ENCODE measurements at places on chromosomes 7 and 10.

GRCh38 chr7:33677556-33677955 lies 227.8 kb upstream of the BMPER start:
- DNase-seq, result peak; percentile 68

- peak; percentile 54 for DNase-seq
Measured at GRCh38 chr7:128743112-128743772, 4.1 kb downstream of the CALU start.

GRCh38 chr7:55085511-55086412 lies 66.9 kb downstream of the EGFR start:
- no peak for DNase-seq

GRCh38 chr10:129883029-129883428 lies 81.0 kb downstream of the EBF3 start:
- no peak for DNase-seq

- DNase-seq, result no peak
Measured at GRCh38 chr7:21076054-21076453, 289.4 kb upstream of the SP8 start.

DNA sequence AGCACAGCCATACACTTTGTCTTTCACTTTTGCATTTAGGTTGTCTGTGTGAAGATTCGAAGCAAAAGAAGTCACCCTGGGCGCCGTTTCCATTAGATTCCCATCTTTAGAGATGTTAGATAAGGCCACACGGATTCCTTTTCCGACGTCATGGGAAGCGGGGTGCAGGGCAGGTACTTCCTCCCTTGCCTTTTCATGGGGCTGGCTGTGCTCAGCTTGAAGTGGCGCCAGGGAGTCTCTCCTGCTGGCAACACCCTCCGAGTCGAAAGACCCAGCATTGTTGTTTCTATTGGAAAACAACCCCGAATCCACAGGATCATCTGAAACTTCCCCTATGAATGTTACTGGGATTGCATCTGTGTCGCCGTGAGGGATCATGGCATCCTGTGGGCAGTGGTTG lies 246.4 kb upstream of the GRB10 start:
- DNase-seq, result no peak

DNA sequence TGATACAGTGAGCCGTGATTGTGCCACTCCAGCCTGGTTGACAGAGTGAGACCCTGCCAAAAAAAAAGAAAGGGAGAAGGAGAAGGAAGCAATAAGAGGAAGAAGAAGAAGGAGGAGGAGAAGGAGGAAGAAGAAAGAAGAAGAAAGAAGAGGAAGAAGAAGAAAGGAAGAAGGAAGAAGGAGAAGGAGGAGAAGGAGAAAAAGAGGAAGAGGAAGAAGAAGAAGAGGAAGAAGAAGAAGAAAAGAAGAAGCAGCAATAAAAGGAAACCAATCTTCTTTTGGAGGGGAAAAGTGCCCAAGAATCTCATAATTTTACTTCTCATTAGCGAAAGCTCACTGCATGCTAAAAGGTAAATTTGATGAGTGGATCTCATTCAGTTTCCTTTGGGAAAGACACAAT lies 85.7 kb upstream of the GLCCI1 start:
- DNase-seq, result no peak

DNA sequence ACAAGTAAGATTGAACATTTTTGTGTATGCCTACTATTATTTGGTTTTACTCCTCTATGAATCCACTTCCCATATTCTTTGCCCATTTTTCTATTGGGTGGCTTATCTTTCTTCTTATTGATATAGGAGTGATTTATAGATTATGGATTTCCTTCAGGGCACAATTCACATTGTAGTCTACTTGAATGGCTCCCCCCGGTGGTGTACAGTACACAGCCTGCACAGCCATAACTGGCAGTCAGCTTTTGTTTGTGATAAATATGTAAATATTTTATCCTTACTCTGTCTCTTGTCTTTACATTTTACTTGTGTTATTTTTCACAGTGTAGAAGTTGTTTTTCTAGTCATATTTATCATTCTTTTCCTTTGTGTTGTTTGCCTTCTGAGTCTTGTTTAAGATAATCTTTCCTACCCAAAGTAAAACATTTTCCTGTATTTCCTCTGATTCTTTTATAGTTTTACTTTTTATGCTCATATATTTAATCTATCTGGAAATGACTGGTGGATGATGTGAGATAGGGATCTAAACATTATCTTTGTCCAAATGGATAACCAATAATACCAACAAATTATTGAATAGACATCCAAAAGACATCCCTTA lies 23.9 kb upstream of the CALD1 start:
- peak; percentile 66 for DNase-seq

- DNase-seq, result no peak
Measured at GRCh38 chr7:151673216-151673615, 153.5 kb upstream of the RHEB start.

DNA sequence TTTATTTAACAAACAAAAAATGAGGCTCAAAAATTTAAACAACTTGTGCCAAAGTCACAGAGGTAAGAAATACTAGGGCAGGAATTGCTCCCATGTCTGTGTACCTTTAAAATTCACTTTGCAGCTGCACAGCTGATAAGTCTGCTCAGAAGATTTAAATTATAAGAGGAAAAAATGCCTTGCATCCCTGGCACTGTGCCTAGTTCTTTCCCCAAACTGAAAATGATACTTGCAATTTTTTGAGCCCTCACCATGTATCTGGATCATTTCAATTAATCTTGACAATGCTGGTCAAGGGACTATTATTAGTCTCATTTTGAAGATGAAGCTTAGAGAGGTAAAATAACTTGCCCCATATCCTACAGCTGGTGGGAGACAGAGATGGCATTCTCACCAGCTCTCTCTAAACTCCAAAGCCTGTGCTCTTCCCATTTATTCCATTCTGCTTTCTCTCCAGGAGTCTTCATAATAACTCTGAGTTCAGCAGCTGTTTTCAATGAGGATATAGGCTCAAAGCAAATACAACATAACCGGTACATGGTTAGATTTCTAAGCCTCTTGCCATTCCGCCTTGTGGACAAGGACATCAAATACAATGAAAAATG lies 350.5 kb upstream of the LRRTM3 start:
- no peak for DNase-seq

- DNase-seq, result no peak
Measured at GRCh38 chr7:121420976-121421375, 24.9 kb upstream of the FAM3C start.

- peak; percentile 30 for DNase-seq
Measured at GRCh38 chr7:98872328-98872924, 2.6 kb upstream of the TMEM130 start.

GRCh38 chr10:93598157-93598556 lies 2.9 kb downstream of the RBP4 start:
- peak; percentile 26 for DNase-seq

- DNase-seq, result no peak
Measured at GRCh38 chr7:881441-882234, 5.3 kb downstream of the GET4 start.

DNA sequence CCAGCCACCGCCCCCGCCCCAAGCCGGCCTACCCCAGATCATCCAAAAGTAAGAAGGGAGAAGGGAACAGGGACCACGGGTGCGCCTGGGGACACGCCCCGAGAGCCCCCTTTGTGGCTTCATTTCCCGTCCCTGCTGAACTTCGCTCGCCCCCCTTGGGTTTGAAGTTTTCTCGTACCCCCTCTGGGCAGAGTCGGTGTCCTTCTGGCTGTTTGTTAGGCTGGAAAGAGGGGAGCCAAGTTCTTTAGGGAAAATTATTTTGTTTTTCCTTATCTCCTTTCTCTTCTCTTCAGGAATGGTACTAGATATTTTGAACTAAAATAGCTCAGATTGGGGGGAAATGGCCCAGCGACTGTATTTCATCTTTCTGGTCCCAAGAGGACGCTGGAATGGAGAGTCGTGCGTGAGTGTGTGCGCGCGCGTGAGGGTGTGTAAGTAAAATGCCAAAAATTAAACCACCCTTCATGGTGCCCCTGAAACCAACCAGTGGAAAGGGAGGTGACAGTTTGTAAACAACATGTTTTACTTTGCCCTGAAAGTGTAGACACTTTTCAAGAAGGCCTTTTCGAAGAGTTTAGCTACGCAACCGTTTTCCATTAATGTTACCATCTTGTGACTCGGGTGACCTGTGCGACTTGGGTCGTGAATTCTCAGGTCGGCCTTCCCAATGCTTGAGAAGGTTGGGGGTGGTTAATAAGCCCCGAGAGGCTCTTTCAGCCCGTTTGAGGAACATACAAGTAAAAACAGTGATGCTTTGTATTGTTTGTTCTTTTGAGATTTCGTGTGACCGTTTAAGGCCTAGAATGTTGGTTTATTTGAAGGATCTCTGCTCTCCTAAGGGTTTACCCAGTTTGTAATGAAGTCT lies 694 bp downstream of the RBM20 start:
- no peak for DNase-seq

DNA sequence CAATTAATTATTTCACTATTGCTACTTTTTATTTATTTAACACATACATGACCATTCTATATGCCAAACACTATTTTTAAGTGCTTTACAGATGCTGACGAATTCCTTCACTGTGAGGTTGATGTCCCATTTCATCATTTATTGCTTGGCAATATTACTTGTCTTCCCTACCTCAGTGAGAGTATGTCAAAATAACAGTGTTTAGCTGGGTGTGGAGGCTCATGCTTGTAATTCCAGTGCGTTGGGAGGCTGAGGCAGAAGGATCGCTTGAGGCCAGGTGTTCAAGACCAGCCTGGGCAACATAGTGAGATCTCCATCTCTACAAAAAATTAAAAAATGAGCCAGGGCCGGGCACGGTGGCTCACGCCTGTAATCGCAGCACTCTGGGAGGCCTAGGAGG lies 19.8 kb upstream of the MRC1 start:
- DNase-seq, result no peak

- DNase-seq, result peak; percentile 18
Measured at GRCh38 chr7:149071641-149072437, 18.7 kb downstream of the ZNF786 start.

DNA sequence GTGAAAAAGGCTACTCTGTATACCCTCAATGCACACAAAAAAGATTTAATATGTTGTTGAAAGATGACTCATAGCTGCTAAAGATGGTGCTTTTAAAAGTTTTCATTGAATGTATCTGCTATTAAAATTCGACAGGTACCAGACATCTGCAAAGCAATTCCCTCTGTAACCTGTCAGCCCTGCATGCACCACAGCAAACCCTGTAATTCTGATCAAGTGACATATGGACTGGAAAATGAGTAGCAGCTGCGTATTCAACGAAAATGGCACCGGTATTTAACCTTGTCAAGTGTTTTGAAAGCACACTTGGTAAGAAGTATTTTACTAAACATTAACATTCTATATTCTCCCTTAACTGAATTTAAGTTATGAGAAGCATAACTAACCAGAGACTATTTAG lies 58.2 kb upstream of the PTPRN2 start:
- DNase-seq, result no peak

DNA sequence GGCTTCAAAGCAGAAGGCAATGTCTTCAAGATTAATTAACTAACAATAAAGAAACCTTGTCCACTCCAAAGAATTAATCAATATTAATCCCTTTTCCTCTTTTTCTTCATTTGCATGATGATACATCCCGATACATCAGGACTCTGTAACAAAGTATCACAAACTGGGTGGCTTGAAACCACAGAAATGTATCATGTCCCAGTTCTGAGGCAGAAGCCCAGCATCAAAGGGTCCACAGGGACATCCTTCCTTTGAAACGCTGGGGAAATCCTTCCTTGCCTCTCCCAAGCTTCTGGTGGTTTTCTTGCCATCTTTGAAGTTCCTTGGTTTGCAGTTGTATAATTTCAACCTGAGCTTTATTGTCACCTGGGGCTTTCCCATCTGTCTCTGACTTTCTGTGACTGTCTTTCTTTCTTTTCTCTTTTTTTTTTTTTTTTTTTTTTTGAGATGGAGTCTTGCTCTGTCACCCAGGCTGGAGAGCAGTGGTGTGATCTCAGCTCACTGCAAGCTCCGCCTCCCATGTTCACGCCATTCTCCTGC lies 210.2 kb upstream of the ADARB2 start:
- DNase-seq, result no peak

GRCh38 chr7:132578050-132578370 lies 1.7 kb upstream of the PLXNA4 start:
- DNase-seq, result no peak

- DNase-seq, result no peak
Measured at GRCh38 chr7:30475580-30475979, 3.0 kb downstream of the NOD1 start.

DNA sequence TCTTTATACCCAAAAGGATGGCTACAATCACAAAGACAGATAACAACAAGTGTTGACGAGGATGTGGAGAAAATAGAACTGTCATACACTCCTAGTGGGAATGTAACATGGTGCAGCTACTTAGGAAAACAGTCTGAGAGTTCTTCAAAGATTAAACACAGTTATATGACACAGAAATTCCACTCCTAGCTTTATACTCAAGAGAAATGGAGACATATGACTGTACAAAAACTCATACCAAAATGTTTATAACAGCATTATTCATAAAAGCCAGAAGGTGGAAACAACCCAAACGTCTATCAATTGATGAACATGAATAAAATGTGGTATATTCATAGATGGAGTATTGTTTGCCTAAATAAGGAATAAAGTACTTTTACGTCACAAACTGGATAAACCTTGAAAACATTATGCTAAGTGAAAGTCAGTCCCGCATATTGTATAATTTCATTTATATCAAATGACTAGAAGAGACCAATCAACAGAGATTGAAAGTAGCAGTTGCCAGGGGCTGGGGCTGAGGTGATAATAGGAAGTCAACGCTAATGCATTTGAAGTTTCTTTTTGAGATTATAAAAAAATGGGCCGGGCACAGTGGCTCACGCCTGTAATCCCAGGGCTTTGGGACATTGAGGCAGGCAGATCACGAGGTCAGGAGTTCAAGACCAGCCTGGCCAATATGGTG lies 61.6 kb upstream of the SRPK2 start:
- DNase-seq, result no peak
